Effector memory CD8-positive, alpha-beta T cell (primary cell): ENCODE measurements at places on chromosomes 5 and 9.

DNA sequence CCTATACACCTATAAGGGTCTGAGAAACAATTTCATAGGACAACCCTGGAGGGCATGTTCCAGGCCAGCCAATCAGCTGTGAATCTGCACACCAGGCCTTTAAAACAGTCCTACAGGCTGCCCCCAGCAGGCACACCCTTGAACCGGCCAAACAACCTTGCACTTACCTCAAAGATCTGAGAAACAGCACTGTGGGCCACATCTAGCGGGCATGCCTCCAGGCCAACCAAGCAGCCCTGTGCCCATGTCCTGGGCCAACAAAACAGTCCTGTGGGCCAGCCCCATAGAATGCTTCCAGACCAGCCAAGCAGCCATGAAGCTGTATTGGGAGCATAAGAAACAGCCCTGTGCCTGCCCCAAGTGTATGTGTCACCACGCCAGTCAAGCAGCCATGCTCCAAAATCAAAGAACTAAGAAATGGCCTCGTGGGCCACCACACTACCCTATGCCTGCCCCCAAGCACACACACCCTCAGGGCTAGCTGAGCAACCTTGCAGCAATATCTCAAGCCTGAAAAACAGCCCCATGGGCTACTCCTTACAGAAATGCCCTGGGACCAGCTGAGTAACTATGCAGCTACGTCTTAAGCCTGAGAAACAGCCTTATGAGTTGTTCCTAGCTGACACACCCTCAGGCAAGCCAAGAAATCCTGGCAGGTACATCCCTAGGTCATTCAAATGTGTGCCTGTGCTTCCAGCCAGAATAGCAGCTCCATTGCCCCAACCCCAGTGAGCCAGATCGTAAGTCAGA lies 2243.8 kb upstream of the C9orf72 start:
- no peak for DNase-seq

DNA sequence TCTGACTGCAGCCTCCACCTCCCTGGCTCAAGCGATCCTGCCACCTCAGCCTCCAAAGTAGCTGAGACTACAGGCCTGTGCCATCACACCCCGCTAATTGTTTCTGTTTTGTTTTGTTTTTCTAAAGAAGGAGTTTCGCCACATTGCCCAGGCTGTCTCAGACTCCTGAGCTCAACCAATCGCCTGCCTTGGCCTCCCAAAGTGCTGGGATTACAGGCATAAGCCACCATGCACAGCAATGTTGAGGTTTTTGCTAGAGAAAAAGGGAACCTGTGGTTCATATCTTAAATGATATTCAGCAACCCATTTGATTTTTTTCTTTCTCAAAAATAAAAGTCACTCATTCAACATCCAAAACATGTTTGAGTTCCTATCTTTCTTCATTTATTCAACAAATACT lies 20.4 kb upstream of the DELE1 start:
- DNase-seq, result no peak

DNA sequence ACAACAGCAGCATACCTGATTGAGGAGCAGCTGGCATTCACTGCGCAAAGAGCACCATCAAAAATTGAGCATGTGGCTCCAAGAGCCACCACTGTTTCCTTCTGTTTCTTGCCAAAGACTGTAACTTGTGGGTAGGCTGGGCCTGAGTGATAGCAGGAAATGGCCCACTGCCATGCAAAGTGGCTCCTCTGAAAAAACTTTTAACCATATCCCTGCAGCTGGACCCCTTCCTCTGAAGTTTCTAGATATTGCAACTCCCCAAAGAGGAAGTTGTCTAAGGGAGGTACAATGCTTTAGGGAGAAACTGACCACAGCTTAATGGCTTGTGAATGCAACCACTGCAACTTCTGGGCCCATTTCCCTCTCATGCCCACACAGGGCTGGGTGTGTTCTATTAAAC lies 355.4 kb upstream of the PDE4D start:
- no peak for DNase-seq

DNA sequence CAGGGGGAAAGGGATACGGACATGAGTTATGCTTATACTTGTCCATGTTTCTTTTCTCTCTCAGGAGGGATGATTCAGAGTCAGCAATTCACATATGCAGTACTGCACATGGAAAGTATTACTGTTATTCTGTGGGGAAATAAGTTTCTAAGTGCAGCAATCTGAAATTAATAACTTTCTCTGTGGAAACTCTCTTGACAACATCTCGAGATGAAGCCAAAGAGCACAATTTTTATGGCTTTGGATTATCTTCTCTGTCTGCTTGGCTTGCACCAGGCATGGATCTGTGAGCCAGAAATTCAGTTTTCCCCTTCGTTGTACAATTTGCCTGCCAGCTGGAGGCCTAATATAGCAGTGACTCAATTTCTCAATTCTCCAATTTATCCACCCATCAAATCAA lies 2.5 kb upstream of the NDFIP1 start:
- no peak for DNase-seq

DNA sequence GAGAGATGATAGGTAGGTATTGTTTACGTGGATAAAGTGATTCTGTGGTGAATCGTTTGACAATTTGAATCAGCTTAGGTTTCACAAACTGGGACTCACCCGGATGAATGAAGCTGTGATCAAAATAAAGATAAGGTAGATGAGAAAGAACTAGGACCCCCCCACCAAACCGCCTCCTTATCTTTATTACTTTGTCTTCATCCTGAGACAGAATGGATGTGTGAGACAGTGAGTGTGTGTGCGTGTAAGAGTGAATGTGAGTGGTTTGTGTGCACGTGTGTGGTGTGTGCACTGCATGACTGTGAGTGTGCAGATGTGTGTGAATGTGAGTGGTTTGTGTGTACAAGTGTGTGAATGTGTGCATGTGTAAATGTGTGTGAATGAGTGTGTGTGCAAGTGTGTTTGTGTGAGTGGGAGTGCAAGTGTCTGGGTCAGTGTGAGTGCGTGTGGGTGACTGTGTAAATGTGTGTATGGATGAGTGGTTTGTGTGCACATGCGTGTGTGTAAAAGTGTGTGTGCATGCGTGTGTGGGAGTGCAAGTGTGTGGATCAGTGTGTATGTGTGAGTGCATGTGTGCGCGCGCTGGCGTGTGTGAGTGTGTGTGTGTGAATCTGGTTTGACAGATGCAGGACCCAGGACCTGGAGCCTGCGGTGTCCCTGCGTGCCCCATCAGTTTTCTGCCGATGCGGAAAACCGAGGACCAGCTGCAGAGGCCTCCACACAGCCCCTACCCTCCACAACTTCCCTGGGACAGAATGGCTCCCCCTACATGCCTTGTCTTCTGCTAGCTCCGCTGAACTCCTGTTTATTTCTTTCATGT lies 11.4 kb upstream of the ENG start:
- no peak for DNase-seq

DNA sequence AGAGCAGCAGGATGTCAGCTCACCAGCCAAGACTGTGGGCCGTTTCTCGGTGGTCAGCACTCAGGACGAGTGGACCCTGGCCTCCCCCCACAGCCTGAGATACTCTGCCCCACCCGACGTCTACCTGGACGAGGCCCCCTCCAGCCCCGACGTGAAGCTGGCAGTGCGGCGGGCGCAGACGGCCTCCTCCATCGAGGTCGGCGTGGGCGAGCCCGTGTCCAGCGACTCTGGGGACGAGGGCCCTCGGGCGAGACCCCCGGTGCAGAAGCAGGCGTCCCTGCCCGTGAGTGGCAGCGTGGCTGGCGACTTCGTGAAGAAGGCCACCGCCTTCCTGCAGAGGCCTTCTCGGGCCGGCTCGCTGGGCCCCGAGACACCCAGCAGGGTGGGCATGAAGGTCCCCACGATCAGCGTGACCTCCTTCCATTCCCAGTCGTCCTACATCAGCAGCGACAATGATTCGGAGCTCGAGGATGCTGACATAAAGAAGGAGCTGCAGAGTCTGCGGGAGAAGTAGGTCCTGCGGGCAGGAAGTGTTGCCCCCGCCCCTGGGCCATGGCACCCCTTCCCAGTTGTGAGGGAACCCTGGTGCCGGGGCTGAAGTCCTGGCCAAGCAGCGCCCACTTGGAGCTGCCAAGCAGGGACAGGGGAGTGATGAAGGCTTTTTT lies 108.9 kb downstream of the WNK2 start:
- no peak for DNase-seq

GRCh38 chr9:136339173-136339957 lies 12.0 kb downstream of the GPSM1 start:
- DNase-seq, result no peak

- no peak for DNase-seq
Observed at GRCh38 chr5:14937254-14937653, 65.7 kb upstream of the ANKH start.

DNA sequence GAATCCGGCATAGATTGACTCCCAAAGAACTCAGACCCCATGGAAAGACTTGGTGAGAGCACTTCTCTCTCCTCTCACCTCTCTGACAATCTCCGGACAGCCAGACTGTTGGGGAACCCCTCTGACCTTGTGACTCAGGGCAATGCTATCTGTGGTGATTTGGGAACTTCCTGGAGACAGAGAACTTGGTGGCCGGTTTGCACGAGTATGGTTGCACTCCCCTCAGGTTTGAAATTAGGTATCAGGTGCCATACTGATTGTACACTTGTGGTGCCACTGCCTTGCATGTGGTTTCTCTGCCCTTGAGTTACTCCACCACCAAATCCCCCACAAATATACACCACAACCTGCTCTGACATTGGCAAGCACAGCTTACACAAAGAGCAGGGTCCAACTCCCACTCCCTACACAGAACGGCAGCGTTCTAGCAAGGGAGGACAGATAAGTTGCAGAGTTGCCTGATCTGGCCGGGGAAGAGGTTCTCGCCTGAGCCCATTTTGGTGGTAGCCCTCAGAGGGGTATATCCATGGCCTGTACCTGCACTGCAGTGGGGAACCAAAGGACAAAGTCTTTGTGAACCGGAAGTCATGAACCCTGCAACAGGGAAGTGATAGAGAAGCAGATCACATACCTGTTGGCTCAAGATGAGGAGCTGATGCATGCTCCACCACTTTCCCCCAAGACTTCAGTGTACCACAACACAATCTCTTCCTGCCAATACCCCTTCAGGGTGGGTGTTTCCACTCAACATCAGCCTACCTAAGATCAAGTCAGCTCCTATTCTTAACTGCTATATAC lies 255.1 kb downstream of the MCTP1 start:
- no peak for DNase-seq

DNA sequence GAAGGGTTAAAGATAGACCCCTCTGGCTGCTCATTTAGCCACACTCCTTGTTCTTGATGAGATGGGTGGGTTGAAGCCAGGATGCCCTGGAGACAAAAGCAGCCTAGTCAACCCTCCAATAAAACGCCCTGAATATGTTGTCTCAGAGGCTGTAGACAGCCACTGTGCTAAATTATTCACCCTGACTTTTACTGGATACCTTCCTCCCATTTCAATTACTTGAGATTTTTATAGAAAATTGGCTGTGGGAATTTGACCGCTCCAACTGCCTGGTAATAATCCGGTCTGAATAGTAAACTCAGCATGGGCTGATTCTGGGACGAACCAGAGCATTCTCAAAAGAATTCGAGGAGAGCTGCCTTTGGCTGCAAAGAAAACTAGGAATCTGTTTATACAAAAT lies 104.2 kb downstream of the SNX18 start:
- DNase-seq, result no peak

DNA sequence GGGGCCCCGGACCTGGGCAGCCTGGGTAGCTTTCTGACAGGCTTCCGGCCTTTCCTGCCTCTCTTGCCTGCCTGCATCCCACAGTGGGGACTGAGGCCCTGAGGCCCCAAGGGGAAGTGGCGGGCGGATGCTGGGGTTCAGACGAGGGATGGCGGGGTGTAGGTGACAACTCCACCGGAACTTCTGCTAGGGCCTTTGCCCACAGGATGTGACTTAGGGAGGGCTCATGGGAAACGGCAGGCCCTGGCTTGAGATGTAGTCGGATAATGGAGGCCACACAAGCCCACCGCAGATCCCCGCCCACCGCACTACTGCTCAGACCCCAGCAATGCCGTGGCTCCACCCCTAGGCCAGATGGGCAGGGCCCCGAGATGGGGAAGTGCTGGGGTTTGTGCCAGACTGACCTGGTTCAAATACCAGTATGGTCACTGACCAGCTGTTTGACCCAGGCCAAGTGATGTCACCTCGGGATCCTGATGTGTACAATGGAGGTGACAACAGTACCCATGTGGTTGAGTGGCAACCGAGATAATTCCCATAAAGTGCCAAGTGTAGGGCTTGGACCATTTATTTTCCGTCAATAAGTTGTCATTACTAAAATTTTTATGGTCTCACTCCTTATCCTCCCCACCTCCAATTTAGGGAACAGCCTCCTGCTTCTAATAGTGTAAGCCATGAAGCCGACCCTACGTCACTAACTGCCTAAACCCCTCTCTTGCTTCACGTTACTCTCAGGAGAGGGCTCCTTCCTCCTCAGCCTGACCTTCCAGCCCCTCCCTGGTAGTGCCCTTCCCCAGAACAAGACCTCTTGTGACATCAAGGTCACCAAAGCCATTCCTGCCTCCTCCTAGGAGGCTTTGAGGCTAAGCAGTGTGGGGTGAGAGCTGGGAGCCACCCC lies 2.5 kb upstream of the CDK9 start:
- peak; percentile 84 for DNase-seq

DNA sequence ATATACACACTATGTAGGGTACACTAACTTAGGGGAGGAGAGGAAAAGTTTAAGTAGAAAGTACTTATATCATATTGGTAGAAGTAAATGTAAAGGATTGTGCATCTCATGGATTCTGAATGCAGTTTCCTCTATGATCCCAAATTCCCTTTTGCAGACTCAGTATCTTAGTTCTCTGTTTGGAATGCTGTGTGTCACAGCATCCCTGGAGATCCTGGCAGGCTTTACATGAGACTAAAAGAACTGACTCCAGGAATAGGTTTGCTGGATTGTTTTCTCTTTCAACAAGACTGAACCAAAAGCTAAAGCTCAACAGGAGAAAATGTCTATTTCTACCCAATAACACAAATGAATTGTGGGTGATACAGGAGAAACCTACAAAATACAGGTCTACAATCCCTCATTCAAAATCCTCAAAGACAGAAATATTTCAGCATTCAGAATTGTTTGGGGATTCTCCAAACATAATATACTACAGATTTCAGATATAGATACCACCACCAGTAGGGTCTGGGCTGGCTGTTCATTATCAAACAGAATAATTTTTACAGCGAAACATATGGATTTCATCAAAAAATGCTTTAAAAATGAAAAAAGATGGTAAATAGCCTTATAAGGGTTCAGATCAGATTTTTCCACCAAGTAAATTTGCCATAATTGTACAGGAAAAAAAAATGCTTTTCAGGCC lies 324.7 kb upstream of the GRAMD2B start:
- no peak for DNase-seq

DNA sequence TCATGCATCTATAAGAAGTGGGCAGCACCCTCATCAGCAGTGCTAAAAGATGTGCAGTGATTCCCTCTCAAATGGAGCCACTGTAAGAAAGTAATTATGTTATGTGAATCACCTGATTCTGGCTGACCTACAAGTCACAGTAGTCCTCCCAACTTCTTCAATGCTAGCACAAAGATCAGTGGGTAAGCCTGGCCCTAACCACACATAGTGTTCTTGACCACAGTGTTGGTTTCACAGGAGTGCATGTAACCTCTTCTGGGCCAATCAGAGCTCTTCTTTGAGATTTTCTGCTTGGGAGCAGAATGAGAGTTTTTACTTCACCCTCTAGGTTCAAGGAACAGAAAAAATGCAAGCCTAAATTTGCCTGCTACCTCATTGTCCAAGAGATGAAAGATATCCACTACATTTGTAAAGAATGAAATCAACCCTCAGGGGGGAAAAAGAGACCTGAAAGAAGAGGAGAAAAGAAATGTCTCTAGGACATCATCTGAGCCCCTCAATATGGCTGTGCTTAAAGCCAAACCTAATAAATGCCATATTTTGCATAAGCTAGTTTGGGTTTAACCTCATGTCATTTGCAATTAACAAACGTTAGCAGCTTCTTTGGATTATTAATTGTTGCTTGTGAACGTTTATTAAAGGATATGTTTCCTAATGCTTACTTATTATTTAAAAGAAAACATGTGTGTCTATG lies 65.3 kb upstream of the ADRB2 start:
- DNase-seq, result no peak
